Liver (tissue), 10 donors: ENCODE measurements at places on chromosomes 11 and 22.

GRCh38 chr22:27480487-27480886 is 321.1 kb downstream of the MN1 start:
- no peaks in the 10 kb centered on the region for H3K4me1 ChIP-seq
- DNase-seq, result no peak
- no peaks in the 10 kb centered on the region for H3K36me3 ChIP-seq
- no peak overlapping the region for H3K4me3 ChIP-seq
- no peak overlapping the region for H3K27ac ChIP-seq

DNA sequence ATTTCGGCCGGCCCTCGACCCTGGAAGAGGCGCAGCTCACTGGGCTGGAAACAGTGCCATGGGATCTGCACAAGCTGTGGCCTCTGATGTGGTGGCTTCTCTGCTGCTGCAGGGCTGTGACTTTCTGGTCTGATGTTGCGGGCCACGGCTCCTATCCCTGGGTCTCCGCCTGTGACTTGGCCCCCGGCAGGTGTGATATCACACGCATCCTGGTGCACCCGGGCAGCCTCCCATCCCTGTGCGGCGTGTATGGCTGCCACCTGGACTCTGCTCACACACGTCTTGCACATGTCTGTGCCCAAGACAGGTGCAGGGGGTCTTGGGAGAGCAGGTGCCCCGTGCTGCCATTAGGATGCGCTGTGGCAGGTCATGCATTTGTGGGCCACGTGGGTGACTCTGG is 31.1 kb downstream of the GRAMD4 start:
- H3K27me3 ChIP-seq, result no peaks in the 10 kb centered on the region
- H3K27ac ChIP-seq, result peak overlapping the region; percentile 92
- DNase-seq, result no peak
- no peaks in the 10 kb centered on the region for H3K36me3 ChIP-seq

DNA sequence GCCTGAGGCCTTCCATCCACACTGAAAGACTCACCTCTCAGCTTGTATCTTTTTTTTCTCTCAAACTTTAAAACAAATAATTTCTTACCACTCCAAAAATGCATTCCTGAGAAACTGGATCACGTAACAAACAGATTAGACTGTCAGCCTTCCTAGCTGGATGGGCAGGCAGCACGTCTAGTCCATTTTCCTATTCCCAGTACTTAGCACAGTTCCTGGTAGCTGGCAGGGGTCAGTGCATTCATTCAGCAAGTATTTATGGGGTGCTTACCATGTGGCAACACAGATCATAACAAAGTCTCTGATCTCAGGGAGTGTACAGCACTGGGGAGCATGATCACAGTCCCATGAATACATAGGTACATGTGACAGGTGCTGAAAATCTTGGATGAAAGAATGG is 89.6 kb downstream of the UBASH3B start:
- H3K27me3 ChIP-seq, result no peaks in the 10 kb centered on the region
- H3K36me3 ChIP-seq, result no peaks in the 10 kb centered on the region
- no peak overlapping the region for H3K27ac ChIP-seq
- DNase-seq, result no peak
- H3K4me3 ChIP-seq, result no peak overlapping the region

- no peaks in the 10 kb centered on the region for H3K27me3 ChIP-seq
- H3K4me1 ChIP-seq, result no peaks in the 10 kb centered on the region
- no peak overlapping the region for H3K27ac ChIP-seq
- H3K4me3 ChIP-seq, result no peak overlapping the region
Observed at GRCh38 chr22:42236268-42236667, 34.2 kb downstream of the TCF20 start.

DNA sequence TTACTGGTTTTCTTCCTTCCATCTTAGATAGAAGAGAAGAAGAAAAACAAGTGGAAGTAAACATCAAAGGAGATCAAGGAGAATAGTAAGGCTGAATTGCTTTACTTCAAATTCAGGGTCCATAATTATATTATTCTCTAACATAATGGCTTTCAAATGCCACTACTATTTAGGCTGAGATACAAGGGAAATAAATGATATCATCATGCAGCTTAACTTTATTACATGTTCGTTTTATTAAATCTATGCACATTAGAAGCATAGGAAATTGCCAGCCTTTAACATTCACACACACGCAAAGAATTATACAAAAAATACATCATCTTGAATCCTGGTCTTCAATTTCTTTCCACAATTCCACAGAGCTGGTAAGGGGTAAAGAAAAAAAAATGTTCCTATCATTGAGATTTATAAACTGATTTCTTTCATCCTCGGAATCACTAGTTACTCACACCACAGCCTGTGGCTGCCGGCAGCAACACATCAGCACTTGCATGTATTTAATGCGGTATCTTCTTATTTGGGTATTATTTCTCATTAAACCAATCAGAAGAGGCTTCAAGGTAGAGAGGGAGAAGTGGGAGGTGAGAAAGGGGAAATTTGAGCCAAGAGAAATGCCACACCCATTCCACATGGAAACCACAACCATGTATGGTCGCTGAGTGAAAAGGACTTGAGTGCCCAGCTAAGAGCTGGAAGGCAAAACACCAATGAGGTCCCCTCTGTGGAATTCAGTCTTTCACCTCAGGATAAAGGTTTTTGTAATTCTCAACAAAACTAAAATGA is 26.3 kb downstream of the SYTL2 start:
- no peaks in the 10 kb centered on the region for H3K36me3 ChIP-seq
- no peak for DNase-seq
- no peak overlapping the region for H3K27ac ChIP-seq
- no peak overlapping the region for H3K4me3 ChIP-seq

GRCh38 chr11:128574576-128575011 is 12.8 kb downstream of the ETS1 start:
- no peaks in the 10 kb centered on the region for H3K27me3 ChIP-seq
- no peak overlapping the region for H3K4me3 ChIP-seq
- H3K27ac ChIP-seq, result no peak overlapping the region
- H3K4me1 ChIP-seq, result peaks cover 3% of the 10 kb centered on the region
- DNase-seq, result no peak
- no peaks in the 10 kb centered on the region for H3K36me3 ChIP-seq

- no peak overlapping the region for H3K4me3 ChIP-seq
- peaks cover 11% of the 10 kb centered on the region for H3K36me3 ChIP-seq
- peaks cover 28% of the 10 kb centered on the region for H3K4me1 ChIP-seq
Observed at GRCh38 chr11:3002871-3003270, 10.7 kb upstream of the NAP1L4 start.

- peaks cover 8% of the 10 kb centered on the region for H3K4me1 ChIP-seq
- H3K36me3 ChIP-seq, result peaks cover 40% of the 10 kb centered on the region
- no peak overlapping the region for H3K4me3 ChIP-seq
- no peak for DNase-seq
Observed at GRCh38 chr11:66854231-66854661, 2.6 kb upstream of the LRFN4 start.

- H3K4me3 ChIP-seq, result no peak overlapping the region
- no peaks in the 10 kb centered on the region for H3K4me1 ChIP-seq
- no peaks in the 10 kb centered on the region for H3K27me3 ChIP-seq
Observed at GRCh38 chr11:116916052-116916451, 78.6 kb upstream of the APOA1 start.

- no peak overlapping the region for H3K4me3 ChIP-seq
- peaks cover 6% of the 10 kb centered on the region for H3K4me1 ChIP-seq
- no peaks in the 10 kb centered on the region for H3K27me3 ChIP-seq
- H3K27ac ChIP-seq, result no peak overlapping the region
- no peak for DNase-seq
- peaks cover 5% of the 10 kb centered on the region for H3K36me3 ChIP-seq
Observed at GRCh38 chr11:19832086-19832750, 119.6 kb downstream of the NAV2 start.

GRCh38 chr22:36301851-36302250 is 48.9 kb downstream of the APOL1 start:
- peaks cover 36% of the 10 kb centered on the region for H3K36me3 ChIP-seq
- H3K27ac ChIP-seq, result no peak overlapping the region
- no peak overlapping the region for H3K4me3 ChIP-seq

DNA sequence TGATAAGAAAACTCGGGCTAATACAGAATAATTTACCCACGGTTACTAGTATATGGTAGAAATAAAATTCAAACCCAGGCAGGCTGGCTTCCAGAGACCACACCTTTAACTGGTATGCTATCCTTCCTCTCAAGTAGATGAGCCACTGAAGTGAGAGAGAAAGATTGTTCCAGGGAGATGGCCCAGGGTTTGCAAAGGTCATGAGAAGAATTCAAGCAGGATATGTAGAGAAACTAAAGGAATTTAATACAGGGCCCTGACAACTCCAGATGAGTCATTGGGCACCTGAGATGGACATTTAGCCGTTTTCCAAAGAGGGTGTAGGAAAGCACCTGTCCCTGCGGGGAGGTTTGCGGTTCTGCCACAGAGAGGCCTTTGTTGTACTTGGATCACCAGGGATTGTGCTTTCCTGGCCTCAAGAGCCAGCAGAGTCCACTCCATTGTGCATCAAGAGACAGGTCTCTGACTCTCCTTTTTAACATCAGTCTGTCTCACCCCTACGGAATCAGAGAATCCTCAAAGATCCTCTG is 152.7 kb upstream of the BLID start:
- no peaks in the 10 kb centered on the region for H3K36me3 ChIP-seq
- no peak overlapping the region for H3K4me3 ChIP-seq
- no peaks in the 10 kb centered on the region for H3K27me3 ChIP-seq
- no peak overlapping the region for H3K27ac ChIP-seq

DNA sequence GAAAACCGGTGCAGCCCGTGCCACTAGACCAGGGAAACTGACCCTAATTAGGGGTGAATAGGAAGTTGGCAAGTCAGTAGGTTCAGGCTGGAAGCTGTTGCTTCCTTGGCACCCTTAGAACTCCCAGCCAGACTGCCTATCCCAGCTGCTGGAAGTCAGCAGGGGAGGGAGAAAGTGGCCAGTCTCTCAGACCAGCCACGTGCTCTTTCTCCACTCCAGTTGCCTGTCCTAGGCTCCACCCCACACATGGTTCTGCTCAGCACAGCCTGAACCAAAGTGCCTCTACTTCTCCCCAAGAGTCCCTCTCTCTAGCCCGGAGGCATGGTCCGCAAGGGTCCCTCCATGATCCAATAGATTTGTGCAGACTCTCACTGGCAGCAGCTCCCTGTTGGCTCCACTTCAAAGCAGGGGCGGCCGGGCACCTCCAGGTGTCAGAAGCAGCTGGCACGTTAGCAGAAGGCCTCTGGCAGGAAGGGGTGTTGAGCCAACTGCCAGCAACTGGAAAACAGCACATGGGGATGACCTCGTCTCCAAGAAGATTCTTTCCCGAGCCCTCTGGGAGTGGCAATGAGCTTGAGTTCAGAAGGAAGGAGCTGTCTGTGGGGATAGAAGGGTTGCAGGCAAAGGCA is 27.7 kb downstream of the ARFGAP2 start:
- no peaks in the 10 kb centered on the region for H3K36me3 ChIP-seq
- no peaks in the 10 kb centered on the region for H3K27me3 ChIP-seq
- no peak for DNase-seq
- H3K4me3 ChIP-seq, result no peak overlapping the region
- no peak overlapping the region for H3K27ac ChIP-seq

GRCh38 chr11:76030968-76031590 is 175.2 kb downstream of the WNT11 start:
- H3K27me3 ChIP-seq, result no peaks in the 10 kb centered on the region
- H3K4me1 ChIP-seq, result no peaks in the 10 kb centered on the region
- H3K4me3 ChIP-seq, result no peak overlapping the region
- no peaks in the 10 kb centered on the region for H3K36me3 ChIP-seq
- no peak for DNase-seq

DNA sequence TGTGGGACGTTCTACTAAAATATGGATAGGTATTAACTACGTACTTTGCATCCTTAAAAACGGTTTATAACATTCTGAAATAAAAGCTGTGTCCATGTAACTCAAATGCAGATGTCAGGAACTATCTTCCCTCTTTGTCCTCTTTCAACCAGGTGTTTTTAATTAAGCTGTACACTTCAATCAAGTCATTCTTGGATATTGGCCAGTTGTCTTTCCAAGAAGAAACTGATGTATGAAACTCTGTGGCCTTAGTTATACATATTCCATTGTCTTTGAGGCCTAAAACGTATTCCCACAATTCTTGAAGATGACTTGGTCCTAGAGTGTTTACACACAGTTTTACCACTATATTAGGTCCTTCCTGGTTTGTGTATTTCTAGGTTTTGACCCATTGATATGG is 249.0 kb upstream of the CNTN5 start:
- no peak overlapping the region for H3K27ac ChIP-seq
- no peaks in the 10 kb centered on the region for H3K36me3 ChIP-seq
- no peaks in the 10 kb centered on the region for H3K27me3 ChIP-seq

- H3K4me3 ChIP-seq, result no peak overlapping the region
- H3K27me3 ChIP-seq, result no peaks in the 10 kb centered on the region
- peaks cover 15% of the 10 kb centered on the region for H3K4me1 ChIP-seq
- no peaks in the 10 kb centered on the region for H3K36me3 ChIP-seq
- H3K27ac ChIP-seq, result no peak overlapping the region
- DNase-seq, result no peak
Observed at GRCh38 chr22:33577862-33578411, 342.3 kb downstream of the LARGE1 start.

DNA sequence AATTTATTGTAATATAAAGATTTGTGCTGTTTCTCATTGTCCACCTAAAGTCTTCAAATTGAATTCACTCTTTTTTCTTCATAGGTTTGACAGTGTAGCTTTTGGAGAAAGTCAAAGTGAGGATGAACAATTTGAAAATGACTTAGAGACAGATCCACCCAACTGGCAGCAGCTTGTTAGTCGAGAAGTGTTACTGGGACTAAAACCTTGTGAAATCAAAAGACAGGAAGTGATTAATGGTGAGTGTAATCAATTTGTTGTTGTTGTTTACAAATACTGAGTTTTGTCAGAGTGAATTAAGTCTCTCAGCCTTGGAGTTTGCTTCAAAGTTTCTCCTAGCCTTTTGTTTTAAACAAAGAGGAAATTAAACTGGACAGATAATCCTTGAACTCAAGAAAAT is 53.6 kb upstream of the GRIK4 start:
- peaks cover 9% of the 10 kb centered on the region for H3K36me3 ChIP-seq
- no peak for DNase-seq
- no peaks in the 10 kb centered on the region for H3K4me1 ChIP-seq
- no peak overlapping the region for H3K27ac ChIP-seq
